ENCODE measurements at places on chromosomes 5 and 9.

- H3K36me3 ChIP-seq, result peaks cover 8% of the 10 kb centered on the region
- no peak overlapping the region for H3K4me3 ChIP-seq
- H3K27me3 ChIP-seq, result no peaks in the 10 kb centered on the region
- no peak for DNase-seq
- peaks cover 12% of the 10 kb centered on the region for H3K4me1 ChIP-seq
- H3K27ac ChIP-seq, result peak overlapping the region; percentile 40
Measured at GRCh38 chr5:134209477-134210245, 16.2 kb downstream of the PPP2CA start.

- no peak overlapping the region for H3K4me3 ChIP-seq
- H3K4me1 ChIP-seq, result peaks cover 8% of the 10 kb centered on the region
- no peak overlapping the region for H3K27ac ChIP-seq
- no peaks in the 10 kb centered on the region for H3K27me3 ChIP-seq
Measured at GRCh38 chr9:88777498-88778312, 213.6 kb upstream of the S1PR3 start.

DNA sequence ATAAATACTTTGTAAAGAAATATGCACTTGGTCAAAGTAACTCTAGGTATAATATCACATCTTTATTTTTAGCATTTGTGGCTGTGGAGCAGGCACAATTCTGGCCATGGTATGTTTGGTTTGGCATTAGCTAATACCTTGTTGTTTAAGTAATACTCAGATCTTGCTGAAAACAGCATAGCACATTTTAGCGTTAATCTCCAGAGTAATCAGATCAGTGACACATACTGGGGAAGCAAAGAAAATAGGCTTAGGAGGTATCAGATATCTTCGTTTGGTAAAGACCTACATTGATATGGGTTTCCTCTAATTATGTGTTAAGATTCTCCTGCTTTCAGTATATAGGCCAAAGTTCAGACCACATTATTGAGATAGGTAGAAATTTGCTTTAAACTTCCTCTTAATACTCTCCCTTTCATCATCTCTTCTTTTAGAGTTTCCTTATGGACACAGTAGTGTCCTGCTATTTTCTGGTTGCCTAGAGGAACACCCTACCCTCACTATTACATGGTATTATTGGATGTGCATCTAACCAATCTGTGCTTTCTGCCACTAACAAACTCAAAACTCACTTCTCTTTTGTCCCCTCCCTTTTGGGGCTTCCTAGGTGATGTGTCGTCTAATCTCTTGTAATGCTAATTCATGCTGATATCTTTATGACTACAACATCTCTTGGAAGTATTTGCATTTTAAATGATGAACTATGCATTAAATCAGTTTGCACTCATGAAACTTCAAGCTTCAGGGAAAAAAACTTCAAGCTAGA, 437.3 kb upstream of the ADAMTSL1 start:
- H3K27ac ChIP-seq, result no peak overlapping the region
- H3K27me3 ChIP-seq, result no peaks in the 10 kb centered on the region
- DNase-seq, result no peak
- no peaks in the 10 kb centered on the region for H3K36me3 ChIP-seq
- H3K4me3 ChIP-seq, result no peak overlapping the region

DNA sequence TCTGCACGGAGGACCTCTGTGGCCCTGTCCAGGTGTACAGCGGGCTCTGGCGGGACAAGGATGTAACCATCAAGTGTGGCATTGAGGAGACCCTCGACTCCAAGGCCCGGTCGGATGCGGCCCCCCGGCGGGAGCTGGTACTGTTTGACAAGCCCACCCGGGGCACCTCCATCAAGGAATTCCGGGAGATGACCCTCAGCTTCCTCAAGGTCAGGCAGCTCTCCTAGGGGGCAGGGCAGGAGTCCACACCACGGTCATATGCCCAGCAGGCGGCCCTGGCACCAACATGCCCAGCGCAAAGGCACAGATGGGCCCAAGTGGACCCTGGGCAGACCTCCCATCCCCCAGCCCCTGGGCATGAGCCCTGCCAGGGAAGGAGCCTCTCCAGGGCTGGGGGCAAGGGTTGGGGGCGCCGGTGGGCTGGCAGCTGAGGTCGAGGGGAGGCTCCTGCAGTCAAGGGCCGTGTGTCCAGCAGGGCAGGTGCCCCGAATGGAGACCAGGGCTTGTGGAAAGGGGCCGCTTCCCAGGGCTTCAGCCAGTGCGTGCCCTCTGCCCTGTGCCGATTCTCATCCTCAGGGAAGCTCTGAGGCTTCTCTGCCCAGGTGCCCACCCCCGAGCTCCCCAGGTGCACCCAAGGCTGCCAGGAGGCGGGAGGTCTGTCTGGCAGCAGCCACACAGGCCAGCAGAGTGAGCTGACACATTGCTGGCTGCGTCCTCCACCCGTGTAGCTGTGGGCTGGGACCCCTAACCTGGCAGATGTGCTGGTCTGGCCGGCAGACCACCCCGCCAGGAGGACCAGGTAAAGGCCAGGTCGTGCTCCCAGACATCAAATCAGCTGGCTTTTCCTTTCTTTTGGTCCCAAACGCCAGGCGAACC, 10.0 kb downstream of the DIPK1B start:
- no peak overlapping the region for H3K4me3 ChIP-seq
- H3K27me3 ChIP-seq, result no peaks in the 10 kb centered on the region
- no peak overlapping the region for H3K27ac ChIP-seq
- H3K36me3 ChIP-seq, result peaks cover 24% of the 10 kb centered on the region

- H3K4me1 ChIP-seq, result no peaks in the 10 kb centered on the region
- no peaks in the 10 kb centered on the region for H3K36me3 ChIP-seq
- H3K27me3 ChIP-seq, result no peaks in the 10 kb centered on the region
- H3K27ac ChIP-seq, result no peak overlapping the region
- no peak for DNase-seq
- no peak overlapping the region for H3K4me3 ChIP-seq
Measured at GRCh38 chr5:16033187-16033925, 146.2 kb downstream of the MARCHF11 start.

- H3K36me3 ChIP-seq, result no peaks in the 10 kb centered on the region
- H3K27ac ChIP-seq, result no peak overlapping the region
- H3K27me3 ChIP-seq, result peaks cover 58% of the 10 kb centered on the region
Measured at GRCh38 chr9:23829580-23830475, 3.8 kb upstream of the ELAVL2 start.

DNA sequence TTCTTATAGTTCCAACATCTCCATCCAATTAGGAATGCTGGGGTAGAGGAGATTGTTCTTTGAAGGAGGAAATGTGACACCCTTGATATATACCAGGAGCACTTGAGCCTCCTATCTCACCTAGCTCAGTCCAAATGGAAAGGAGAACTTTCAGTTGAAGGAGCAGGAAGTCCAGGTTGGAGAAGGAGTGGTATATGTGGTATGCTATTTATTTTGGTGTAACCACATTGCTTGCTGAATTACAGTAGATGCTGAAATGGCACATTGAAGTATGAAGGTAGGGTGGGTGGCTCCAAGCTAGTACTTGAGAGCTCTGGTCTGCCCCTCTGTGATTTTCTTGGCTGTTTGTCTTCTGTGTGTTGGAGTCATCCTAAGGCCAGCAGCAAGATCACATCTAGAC, 6.1 kb downstream of the CSNK1G3 start:
- peaks cover 2% of the 10 kb centered on the region for H3K4me1 ChIP-seq
- H3K27ac ChIP-seq, result no peak overlapping the region
- H3K27me3 ChIP-seq, result no peaks in the 10 kb centered on the region
- no peaks in the 10 kb centered on the region for H3K36me3 ChIP-seq
